ENCODE measurements at places on chromosomes 1 and 21. TPM values are rescaled to one million over a fixed set of nuclear protein-coding genes. Genes with fewer than 3 reads are reported as not detected.

- no peaks in the 10 kb centered on the region for H3K27me3 ChIP-seq
- H3K27ac ChIP-seq: no peak overlapping the region
- H3K4me3 ChIP-seq: no peak overlapping the region
- no peaks in the 10 kb centered on the region for H3K36me3 ChIP-seq
These were observed 3.8 kb upstream of the NPHP4 start for GRCh38 chr1:5995871-5996630.

DNA sequence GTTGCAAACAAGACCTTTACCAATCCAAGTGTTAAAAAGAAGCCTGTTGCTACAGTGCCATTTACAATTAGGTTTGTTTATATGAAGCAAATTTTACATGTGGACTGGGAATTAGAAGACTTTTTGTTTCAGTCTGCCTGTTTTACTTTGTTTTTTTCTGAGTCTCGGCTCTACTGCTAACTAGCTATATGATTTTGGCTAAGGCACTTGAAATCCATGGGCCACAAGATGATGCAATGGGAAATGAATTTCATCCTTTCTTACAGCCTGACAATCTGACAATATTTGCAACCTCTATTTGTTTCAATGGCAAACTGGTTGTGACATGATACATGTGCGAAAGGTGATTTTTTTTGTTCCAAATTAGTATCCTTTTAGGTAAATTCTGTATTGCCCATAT, 3.7 kb upstream of the PEX11B start:
- H3K36me3 ChIP-seq: peaks cover 6% of the 10 kb centered on the region
- no peaks in the 10 kb centered on the region for H3K27me3 ChIP-seq
- H3K27ac ChIP-seq: no peak overlapping the region
- peaks cover 11% of the 10 kb centered on the region for H3K4me1 ChIP-seq
- DNase-seq: peak; percentile 24

- no peak for DNase-seq
- no peaks in the 10 kb centered on the region for H3K27me3 ChIP-seq
- H3K4me1 ChIP-seq: no peaks in the 10 kb centered on the region
These were observed 24.9 kb upstream of the ATP1B1 start for GRCh38 chr1:169081503-169082123.

DNA sequence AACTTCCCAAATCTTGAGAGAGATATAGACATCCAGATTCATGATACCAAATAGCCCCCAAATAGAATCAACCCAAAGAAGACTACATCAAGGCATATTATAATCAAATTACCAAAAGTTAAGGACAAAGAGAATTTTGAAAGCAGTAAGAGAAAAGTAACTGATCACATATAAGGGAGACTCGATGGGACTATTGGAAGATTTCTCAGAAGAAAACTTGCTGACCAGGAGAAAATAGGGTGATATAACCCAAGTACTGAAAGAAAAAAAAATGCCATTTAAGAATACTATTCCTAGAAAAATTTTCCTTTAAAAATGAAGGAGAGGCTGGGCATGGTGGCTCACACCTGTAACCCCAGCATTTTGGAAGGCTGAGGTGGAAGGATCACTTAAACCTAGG, 30.5 kb upstream of the WNT2B start:
- 0 out of 2 replicates have a peak, but pooled peaks cover 1% of the 10 kb centered on the region for H3K36me3 ChIP-seq
- no peak overlapping the region for H3K27ac ChIP-seq
- no peak overlapping the region for H3K4me3 ChIP-seq
- no peak for DNase-seq

- no peaks in the 10 kb centered on the region for H3K27me3 ChIP-seq
- H3K36me3 ChIP-seq: no peaks in the 10 kb centered on the region
- no peak overlapping the region for H3K27ac ChIP-seq
- peak; percentile 61 for DNase-seq
- no peak overlapping the region for H3K4me3 ChIP-seq
These were observed 34.9 kb upstream of the GADD45A start for GRCh38 chr1:67650061-67650460.

GRCh38 chr1:233406339-233406960, 78.9 kb downstream of the MAP3K21 start:
- H3K36me3 ChIP-seq: no peaks in the 10 kb centered on the region
- no peak overlapping the region for H3K4me3 ChIP-seq
- no peak for DNase-seq
- no peak overlapping the region for H3K27ac ChIP-seq

DNA sequence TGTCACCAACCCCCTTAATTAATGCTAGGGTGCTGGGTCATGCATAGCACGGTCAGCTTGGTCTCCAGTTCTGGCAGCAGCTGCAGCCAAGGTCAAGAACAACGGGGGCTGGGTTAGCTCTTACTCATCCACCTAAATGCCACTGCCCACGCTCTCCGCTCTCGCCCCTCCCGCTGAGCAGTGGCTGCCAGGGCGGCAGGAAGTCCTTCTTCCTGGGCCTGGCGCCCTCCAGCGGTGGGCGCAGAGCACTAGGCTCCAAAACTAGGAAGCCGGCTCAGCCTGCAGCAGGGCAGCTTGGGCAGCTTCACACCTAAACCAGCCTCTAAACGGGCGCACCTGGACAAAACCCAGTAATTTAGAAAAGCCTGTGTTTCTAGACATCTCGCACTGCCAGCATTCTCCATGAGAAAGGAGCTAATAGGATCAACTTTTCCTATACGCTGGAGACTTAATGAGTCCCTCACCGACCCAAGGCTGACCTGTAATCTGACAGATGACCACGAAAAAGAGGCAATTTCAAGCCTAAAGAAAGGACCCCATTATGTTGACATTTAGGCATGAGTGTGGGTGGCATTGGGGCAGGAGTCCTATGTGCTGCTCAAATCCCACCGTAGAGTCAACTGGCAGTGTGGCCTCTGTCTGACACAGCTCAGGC, 78.4 kb upstream of the LRRN2 start:
- H3K4me3 ChIP-seq: no peak overlapping the region
- no peaks in the 10 kb centered on the region for H3K4me1 ChIP-seq
- peak; percentile 64 for DNase-seq
- H3K27me3 ChIP-seq: no peaks in the 10 kb centered on the region

- H3K36me3 ChIP-seq: no peaks in the 10 kb centered on the region
- no peak overlapping the region for H3K27ac ChIP-seq
- H3K4me1 ChIP-seq: no peaks in the 10 kb centered on the region
- DNase-seq: no peak
- H3K27me3 ChIP-seq: no peaks in the 10 kb centered on the region
These were observed 10.0 kb downstream of the CLDN19 start for GRCh38 chr1:42730002-42730401.

- H3K4me1 ChIP-seq: no peaks in the 10 kb centered on the region
- no peak overlapping the region for H3K4me3 ChIP-seq
- no peak for DNase-seq
- H3K27ac ChIP-seq: no peak overlapping the region
These were observed 34.0 kb downstream of the ATP5PF start for GRCh38 chr21:25700741-25701140.

- no peak overlapping the region for H3K27ac ChIP-seq
- no peak for DNase-seq
- H3K27me3 ChIP-seq: no peaks in the 10 kb centered on the region
- H3K4me1 ChIP-seq: no peaks in the 10 kb centered on the region
These were observed 11.1 kb upstream of the CD48 start for GRCh38 chr1:160722726-160723125.

NGF gene
- 12.5 TPM for total RNA-seq

NUCKS1 gene
- 103 TPM for total RNA-seq

FALEC gene
- not detected for total RNA-seq

DDR2 gene
- total RNA-seq: 245 TPM

CXADR gene
- total RNA-seq: 0.83 TPM

RIPPLY3 gene
- not detected for total RNA-seq

WNT3A gene
- total RNA-seq: not detected
